ENCODE measurements at places on chromosomes 4 and X.
A peak's percentile ranks its signal among the peaks of the same experiment; 100 is the strongest.

GRCh38 chr4:20645236-20645635 lies 55.0 kb upstream of the PACRGL start:
- DNase-seq = no peak

GRCh38 chr4:170497112-170497511 lies 407.4 kb upstream of the AADAT start:
- no peak for DNase-seq

- peak; percentile 32 for DNase-seq
These were observed 94.8 kb downstream of the MAML3 start for GRCh38 chr4:140059159-140059558.

GRCh38 chrX:45598861-45599260 lies 398.2 kb upstream of the DIPK2B start:
- DNase-seq = peak; percentile 45

DNA sequence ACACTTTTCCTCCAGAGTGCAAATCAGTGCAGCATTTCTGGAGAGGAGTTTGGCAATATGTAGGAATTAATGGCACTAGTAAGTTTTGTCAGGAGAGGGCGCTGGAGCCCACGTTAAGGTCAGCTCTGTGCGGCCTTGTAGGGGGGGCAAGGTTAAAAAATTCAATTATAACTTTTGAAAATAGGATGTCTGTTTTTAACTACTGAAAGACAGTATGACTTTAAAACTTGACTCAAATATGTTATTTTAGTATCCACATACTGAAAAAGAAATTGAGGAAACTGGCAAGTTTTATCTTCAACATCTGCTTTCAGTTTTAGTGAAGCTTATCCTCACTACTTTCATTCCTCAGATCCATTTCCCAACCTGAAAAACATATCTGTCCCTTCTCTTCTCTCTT lies 30.9 kb upstream of the HSD17B13 start:
- peak; percentile 70 for DNase-seq

- DNase-seq = no peak
These were observed 21.2 kb downstream of the ARHGAP10 start for GRCh38 chr4:147753047-147753446.

DNA sequence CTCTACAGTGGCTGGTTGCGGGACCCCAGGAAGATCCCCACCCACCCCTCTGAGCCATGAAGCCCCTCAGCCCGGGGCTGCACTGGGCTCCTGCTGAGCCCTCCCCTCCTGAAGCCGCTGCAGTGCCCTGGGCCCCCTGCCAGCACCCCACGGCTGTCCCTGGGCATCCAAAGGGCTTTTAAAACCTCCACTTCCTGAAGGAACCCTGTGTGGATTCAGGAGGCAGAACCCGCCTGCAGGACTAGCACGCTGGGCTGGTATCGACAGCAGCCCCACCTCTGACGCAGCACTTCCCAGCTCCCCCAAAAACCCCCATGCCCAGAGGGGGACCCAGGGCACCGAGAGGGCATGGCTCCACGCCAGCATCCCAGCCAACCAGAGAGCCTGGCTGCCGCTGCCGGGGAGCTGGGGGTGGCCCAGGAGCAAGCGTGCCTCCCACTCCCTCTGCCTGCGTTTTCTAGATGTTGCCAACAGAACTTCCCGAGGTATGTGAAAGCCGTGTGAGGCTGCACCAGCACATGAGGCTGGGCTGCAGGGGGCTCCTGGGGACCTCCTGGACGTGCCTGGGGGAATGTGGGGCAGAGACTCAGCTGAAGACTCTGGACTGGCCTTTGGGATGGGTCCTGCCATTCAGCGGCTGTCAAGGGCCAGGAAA lies 6.3 kb downstream of the MXD4 start:
- DNase-seq = peak; percentile 70

DNA sequence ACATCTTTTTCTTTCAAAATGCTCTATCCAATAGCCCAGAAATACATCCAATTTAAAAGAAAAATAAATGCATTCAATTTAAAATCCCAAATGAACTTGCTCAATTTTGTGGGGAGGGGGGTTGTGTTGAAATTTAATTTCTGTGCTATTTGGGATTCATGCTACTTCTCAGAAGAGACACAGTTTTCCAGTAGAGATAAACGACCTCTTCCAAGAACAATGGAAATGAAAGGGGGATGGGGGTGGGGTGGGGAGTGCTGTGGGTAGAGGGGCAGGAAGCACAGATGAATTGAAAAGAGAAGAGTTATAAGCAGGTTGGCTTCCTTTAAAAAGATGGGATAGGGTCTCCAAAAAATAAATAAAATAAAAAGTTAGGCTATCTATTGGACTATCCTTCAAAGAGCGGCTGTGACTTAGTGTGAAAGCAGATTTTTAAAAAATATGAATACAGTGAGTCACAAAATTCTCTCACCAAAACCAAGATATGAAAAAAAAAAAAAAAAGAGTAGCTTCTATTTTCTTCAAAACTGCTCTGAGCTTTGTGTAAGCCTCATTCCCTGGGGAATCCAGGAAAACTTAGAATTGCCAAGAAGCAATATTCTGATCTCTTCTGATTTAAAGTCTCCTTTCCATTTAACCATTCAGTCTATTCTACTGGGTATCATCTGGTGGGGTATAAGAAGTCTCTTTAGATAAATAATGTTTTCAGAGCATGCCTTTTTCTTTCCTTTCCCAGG lies 324.3 kb downstream of the PTTG2 start:
- DNase-seq = peak; percentile 74

DNA sequence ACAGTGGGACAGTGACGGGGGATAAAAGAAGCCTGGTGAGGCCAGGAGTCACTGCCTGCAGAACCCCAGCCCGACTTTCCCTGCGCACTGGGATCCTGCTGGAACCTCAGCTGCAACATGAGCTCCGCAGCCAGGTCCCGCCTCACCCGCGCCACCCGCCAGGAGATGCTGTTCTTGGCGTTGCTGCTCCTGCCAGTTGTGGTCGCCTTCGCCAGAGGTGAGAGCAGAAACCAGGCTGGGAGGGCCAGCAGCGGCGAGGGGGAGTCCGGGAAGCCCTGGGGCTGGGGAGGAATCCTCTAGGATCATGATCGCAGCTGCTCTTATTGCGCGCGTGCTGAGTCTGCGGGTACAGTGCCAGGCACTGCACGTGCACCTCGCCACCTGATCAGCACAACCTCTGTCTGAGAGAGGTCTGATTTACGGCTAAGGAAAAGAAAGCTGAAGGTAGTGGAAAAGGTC lies at the start of gene PF4V1:
Gene PF4V1, plus strand, starts transcription at position 51 of the 459 bp plus-strand sequence. Its CDS starts 67 bp downstream, at position 118.
- DNase-seq = no peak

GRCh38 chr4:110480031-110480549 lies 4.1 kb downstream of the ENPEP start:
- DNase-seq = peak; percentile 93

DNA sequence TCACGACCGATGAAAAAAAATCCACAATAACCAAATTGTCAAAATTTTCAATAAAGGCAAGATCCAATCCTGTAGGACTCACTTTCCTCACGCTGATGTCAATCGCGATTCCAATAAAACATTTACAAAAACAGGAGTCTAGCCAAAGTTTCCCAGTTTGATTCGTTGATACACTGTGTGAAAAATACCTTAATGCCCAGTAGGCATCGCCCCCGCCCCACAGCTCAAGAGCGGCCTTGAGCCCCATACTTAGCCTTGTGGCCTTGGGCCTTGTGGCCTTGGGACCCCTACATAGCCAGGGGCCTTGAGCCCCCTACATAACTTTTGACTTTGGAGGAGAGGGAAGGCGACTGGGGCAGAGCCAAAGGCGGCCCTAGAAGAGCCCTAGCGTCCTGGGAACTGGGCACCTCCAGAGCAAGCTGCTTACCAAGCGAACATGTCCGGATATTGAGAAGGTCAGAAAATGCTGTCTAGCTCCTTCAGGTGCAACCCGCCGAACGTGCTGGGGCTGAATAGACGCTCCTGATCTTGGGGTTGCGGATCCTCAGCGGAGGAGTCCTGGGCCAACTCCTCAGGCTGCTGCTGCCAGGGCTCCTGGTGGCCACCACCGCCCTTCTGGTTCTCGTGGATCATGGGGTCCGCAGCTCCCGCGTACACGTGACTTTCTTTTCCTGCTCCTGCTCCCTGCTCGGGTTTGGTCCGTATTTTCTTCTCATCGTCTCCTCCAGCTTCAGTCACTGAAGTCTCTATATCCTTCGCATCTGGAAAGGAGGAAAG lies 62.9 kb downstream of the RHOXF2B start:
- DNase-seq = no peak

GRCh38 chr4:112885897-112886296 lies 163.6 kb upstream of the ANK2 start:
- no peak for DNase-seq

GRCh38 chrX:130110379-130111219 lies at the start of gene ELF4:
Gene ELF4, minus strand, starts transcription at chrX:130110497. Its CDS starts 29,167 bp downstream, at chrX:130081330.
- peak; percentile 59 for DNase-seq

GRCh38 chrX:56761167-56761566 lies 32.1 kb downstream of the NBDY start:
- DNase-seq = no peak

GRCh38 chr4:26088433-26088928 lies 174.5 kb downstream of the SMIM20 start:
- peak; percentile 38 for DNase-seq

DNA sequence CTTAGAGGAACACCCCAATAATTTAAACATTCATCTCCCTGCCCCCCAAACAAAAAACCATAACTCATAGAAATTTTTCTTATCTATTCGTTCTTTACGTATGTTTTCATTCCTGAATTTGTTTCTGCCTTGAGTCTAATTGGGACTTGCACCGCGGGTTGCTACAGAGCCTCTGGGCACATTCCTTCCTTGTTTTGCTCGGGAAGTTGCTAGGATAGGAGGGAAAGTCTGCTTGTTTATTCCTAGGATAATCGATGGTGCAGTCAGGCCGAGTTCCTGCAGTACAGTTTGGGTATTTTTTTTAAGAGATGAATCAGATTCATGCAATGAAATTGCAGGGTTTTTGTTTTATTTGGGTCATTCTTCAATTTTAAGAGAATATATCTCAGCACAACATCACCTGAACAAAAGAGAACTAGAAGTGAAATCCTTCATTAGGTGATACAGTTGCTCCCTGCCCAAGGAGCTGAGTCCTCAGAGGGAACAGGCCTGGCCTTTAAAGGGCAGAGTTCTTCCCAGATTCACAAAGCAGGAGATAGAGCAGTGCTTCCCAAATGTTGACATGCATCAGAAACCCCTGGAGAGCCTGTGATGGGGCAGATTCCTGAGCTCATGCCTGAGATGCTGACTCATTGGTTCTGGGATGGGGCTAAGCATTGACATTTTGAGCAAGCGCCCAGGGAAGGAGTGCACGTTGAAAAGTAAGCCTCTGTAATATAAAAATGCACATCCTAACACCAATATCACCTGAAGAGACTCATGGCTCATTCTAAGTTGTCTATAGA lies 114.9 kb upstream of the FAM9B start:
- DNase-seq = peak; percentile 57

All from fibroblast of pulmonary artery (primary cell).